Spleen (tissue), 13 donors: ENCODE measurements at places on chromosomes 12 and 14.

- no peak for DNase-seq
These were observed 91.9 kb upstream of the DHRS4 start for GRCh38 chr14:23861666-23862065.

DNA sequence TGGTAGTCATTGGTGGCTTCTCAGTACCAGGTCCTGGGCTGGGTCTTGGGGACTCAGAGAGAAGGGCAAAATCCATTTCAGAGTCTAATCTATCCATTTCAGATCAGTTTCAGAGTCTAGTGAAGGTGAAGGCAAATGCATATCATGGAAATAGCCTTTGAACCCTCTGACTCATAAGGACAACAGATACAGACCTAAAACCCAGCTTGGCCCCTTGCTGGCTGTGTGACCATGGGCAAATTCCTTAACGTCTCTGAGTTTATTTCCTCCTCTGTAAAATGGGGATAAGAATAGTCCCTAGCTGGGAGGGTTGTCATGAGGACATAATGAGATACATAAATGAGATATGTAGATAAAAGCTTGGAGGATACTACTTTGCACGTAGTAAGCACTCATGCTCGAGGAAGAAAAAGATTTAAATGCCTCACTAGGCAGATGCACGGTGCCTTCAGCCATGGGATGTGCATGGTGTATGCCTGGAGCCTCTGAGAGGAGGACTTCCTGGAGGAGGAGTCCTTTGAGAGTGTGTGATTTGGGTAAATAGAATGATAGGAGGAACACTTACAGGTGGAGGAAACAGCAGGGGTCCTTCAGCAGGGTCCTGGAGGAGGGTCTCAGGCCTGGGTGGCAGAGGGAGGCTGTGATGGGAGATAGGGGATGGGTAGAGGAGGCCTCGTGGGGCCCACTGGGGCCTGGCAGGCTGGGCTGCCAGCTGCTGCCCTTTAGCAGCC lies 8.0 kb downstream of the DTX1 start:
- no peak for DNase-seq

- DNase-seq = no peak
These were observed 83.0 kb upstream of the PIWIL1 start for GRCh38 chr12:130254461-130255276.

DNA sequence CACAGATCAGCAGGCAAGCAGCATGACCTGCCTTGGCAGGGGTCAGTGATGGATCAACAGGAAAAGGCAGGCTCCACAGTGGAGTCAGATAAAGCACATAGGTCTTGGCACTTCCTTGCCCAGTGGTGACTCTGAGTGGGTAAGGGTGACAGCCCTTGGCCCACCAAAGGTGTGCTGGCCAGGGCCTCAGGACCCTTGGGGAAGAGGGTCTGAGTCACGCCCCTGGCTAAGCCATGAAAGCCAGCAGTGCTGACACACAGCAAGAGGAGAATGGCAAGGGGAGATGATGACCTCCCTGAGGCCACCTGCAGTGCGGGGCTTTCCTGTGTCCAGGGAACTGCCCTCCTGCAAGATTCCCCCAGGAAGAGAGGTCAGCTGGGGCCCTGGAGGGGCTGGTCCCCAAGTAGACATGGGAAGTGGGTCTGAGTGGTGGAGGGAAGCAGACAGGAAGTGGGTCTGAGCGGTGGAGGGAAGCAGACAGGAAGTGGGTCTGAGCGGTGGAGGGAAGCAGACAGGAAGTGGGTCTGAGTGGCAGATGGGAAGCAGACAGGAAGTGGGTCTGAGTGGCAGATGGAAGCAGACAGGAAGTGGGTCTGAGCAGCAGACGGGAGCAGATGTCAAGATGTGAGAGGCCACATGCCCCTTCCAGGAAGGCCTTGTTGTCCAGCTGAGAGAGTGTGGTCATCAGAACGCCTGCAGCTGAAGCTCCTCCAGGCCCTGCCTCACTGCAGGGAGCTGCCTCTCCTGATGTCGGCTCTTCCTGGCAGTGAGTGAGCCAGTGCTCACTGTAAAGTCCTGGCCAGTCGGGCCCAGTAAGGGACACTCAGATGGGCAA lies 34.8 kb downstream of the DIO3 start:
- DNase-seq = peak; percentile 77

GRCh38 chr14:98959958-98960616 lies 311.9 kb downstream of the BCL11B start:
- no peak for DNase-seq

DNA sequence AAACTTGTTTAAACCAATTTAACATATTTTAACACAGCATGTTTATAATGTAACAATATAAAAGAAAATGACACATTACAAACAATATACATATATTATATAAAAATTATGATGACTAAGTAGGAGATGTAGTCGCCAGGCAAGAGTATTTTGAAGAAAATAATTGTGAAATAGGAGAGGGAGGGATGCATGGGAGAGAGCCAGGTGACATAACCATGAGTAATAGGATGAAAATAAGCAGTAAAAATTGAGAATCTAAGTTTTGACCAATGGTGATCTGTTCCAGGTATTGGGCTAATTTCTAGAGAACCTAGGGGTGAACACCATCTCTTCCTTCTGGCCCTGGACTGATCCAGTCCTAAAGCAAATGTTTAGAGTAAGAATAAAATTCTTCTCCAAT lies 315.2 kb upstream of the G2E3 start:
- no peak for DNase-seq

DNA sequence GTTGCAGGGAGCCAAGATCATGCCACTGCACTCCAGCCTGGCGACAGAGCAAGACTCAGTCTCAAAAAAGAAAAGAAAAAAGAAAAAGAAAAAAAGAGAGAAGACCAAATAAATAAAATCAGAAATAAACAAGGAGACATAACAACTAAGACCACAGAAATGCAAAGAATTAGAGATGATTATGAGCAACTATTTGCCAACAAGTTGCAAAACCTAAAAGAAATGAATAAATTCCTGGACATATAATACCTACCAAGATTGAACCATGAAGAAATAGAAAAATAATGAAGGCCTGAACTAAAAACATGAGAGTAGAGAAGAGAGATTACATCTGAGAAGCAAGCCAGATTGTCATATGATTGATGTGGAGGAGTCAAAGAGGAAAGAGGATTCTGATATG lies 17.6 kb upstream of the EPS8 start:
- DNase-seq = no peak

DNA sequence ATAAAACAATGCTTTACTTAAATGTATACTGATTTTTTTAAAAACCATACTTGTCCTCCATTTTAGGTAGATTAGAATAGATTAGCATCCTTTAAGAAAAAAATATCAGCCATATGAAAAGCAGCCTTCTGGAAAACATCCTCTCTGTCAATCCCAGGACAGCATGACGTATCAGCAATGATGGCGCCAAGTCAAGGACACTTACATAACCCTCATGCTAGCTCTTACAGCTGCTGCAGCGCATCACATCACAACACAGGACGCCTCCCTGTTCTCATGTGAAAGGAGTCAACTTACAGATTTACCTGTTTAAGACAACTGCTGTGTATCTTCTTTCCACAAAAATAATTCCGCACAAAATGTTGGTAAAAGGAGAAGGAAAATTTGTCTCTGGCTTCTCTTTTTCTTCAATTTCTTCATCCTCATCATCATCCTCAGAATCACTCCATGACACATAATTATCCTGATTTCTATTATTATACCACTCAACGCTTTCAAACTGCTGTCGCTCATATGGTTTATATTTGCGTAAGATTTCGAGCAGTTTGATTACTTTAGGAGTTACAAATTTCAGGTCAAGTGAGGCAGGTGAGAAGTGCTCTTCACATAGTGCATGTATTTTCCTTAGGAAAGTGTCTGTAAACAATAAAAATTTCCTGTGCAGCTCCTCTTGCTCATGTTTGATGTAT lies 33.3 kb downstream of the DICER1 start:
- DNase-seq = no peak

GRCh38 chr14:39229601-39230110 lies 4.1 kb upstream of the MIA2 start:
- DNase-seq = no peak

DNA sequence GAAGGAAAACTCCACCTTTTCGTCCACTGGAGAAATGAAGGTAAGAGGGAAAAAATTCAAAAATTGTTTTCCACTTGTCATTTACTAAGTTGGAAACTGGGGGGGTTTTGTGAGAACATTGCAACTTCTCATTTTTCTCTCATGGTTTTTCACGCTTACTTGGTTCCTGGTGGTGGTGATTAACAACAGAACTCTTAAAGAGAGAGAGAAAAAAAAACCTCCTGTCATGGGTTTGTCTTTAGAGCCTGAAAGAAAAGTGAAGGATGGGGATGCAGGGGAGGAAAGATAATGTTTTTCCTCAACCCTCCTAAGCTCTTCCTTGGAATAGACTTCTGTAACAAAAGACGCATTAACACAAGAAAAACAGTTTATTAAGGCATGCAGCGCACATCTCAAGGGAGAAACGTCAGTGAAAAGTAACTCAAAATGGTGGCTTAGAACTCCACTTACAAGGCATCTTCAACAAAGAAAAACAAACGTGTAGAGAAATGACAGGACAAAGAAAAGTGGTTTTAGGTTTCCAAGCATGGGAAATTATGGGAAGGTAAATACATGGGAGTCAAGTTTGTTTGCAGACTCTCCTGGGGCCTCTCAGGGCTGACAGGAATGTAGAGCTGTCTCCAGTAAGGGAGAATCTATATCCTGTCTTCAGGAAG lies 81.9 kb upstream of the ATF7IP start:
- no peak for DNase-seq

DNA sequence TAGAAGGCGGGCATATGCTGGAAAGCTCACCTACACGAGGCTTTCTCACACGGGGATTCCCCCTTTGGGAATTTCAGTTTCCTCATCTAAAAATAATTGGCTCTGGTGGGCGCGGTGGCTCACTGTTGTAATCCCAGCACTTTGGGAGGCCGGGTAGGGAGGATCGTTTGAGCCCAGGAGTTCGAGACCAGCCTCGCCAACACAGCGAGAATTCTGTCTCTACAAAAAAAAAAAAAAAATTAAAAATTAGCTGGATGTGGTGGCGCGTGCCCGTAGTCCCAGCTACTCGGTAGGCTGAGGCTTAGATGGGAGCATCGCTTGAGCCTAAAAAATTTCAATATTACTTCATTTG lies 400 bp upstream of the NDUFA12 start:
- no peak for DNase-seq

GRCh38 chr12:4107436-4107878 lies 166.1 kb upstream of the CCND2 start:
- DNase-seq = no peak

GRCh38 chr14:29773990-29774389 lies 153.7 kb downstream of the PRKD1 start:
- DNase-seq = no peak

DNA sequence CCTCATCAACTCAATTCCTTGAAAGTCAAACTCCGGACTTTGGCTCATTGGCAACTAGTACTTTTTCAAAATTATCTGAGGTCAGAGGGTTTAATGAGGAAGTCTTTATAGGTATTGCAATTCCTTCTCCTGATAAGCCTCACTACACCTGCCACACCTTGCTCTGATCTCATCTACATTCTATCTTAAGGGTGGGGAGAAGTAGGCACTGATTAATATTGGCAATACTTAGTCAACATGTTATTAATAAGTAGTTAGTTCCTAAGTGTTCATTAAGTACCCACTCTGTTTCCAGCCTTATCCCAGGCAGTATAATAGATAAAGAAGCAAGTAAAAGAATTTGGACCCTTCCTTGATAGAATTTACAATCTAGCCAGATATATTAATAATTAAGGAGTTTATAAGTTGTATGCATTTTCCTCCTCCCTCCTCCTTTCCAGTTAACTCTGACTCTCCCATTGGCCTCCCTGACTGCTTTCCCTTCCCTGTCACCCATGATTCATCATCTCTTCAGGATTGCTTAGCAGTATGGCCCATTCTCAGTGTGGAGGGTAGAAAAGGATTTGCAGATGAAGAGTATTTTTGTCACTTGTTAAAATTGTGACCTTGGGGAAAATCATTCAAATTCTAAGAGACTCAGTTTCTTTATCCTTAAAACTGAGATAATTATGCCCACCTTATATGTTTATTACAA lies 231.0 kb upstream of the ATP2B1 start:
- DNase-seq = no peak
